ENCODE measurements at places on chromosomes 2 and 18. TPM values are rescaled to one million over a fixed set of nuclear protein-coding genes. Genes with fewer than 3 reads are reported as not detected.

The XDH gene
- 4.8 TPM for total RNA-seq

DNA sequence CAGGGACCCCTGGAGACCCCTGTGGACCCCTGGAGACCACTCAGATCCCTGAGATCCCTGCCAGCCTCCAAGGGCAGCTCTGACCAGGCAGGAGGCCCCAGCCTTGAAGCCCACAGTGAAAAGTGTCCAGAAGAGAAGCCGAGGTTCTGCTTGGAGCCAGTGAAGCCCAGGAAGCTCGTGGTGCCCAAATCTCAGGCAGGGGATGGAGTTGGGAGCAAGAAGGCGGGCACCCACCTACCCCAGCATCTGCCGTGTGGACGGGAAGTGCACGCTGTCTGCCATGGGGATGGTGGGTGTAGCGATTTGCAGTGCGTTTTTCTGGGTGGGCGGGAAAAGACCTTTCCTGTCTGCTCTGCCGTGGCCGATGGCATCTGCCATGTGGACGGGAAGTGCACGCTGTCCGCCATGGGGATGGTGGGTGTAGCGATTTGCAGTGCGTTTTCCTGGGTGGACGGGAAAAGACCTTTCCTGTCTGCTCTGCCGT lies 120.6 kb upstream of the CTDP1 start:
- no peak for DNase-seq

GRCh38 chr18:30674596-30674995 lies 367.9 kb downstream of the DSC3 start:
- DNase-seq, result no peak

The CNTNAP5 gene
- total RNA-seq, result 8.9 TPM

GRCh38 chr18:48928787-48929186 lies 22.0 kb downstream of the SMAD7 start:
- no peak for DNase-seq

DNA sequence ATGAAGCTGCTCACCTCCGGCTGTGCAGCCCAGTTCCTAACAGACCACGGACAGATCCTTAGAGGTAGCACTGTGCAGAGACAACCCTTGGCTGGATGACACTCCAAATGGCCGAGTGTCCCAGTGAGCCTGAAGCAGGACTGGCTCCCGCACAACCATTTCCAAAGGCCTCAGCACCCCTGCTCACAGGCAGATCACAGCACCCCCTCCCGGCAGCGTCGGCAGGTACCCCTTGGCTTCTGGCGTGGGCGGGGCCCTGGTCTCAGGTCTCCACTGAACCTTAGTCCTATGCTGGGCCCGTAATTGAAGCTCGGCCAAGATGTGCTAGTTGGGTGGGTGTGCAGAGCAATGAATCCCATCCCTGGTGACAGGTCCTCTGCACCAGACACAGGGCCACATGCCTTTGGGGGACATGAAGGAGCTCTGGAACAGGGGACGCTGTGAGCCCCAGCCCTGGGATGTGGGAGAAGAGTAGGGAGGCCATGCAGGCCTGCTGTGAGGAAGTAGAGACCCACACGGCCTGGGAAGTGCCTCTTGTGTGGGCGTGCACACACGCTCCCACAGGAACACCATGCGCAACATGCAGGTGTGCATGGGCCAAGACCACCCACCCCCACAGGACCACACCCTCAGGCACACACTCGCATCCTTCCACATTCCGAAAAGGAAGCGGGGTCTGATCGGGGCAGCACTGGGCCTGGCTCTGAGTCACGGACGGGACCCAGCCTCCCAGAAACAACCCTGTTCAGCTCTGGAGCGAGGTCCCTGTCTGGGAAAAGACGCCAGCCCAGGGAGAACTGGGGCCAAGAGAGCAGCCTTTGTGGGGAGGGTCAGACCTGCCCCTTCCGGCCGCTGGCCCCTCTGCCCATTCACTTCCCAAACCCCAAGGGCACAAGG lies 2.8 kb downstream of the DUSP2 start:
- DNase-seq, result no peak
